Right lung (tissue), 10 donors: ENCODE measurements at places on chromosomes 5 and 9. TPM values are rescaled to one million over a fixed set of nuclear protein-coding genes. Genes with fewer than 3 reads are reported as not detected.

ADRA1B gene
- 0.85 TPM for polyA plus RNA-seq

ZNF367 gene
- 10.6 TPM for polyA plus RNA-seq

- no peak for DNase-seq
Observed at GRCh38 chr9:112503170-112503569, 16.5 kb downstream of the KIAA1958 start.

GRCh38 chr9:133664173-133665050 lies 28.2 kb downstream of the DBH start:
- no peak for DNase-seq

GRCh38 chr5:7873216-7873615 lies 4.3 kb downstream of the MTRR start:
- DNase-seq: no peak

- DNase-seq: no peak
Observed at GRCh38 chr5:334903-335739, 13.6 kb downstream of the AHRR start.

- DNase-seq: no peak
Observed at GRCh38 chr9:121946465-121946864, 146.6 kb downstream of the TTLL11 start.
